ENCODE measurements at places on chromosomes 2 and 18.

GRCh38 chr2:54671875-54672589 is 51.4 kb upstream of the EML6 start:
- H3K27me3 ChIP-seq, result no peaks in the 10 kb centered on the region
- peaks cover 33% of the 10 kb centered on the region for H3K36me3 ChIP-seq
- peak overlapping the region; percentile 50 for H3K4me3 ChIP-seq
- H3K27ac ChIP-seq, result peak overlapping the region; percentile 98
- H3K4me1 ChIP-seq, result peaks cover 4% of the 10 kb centered on the region

DNA sequence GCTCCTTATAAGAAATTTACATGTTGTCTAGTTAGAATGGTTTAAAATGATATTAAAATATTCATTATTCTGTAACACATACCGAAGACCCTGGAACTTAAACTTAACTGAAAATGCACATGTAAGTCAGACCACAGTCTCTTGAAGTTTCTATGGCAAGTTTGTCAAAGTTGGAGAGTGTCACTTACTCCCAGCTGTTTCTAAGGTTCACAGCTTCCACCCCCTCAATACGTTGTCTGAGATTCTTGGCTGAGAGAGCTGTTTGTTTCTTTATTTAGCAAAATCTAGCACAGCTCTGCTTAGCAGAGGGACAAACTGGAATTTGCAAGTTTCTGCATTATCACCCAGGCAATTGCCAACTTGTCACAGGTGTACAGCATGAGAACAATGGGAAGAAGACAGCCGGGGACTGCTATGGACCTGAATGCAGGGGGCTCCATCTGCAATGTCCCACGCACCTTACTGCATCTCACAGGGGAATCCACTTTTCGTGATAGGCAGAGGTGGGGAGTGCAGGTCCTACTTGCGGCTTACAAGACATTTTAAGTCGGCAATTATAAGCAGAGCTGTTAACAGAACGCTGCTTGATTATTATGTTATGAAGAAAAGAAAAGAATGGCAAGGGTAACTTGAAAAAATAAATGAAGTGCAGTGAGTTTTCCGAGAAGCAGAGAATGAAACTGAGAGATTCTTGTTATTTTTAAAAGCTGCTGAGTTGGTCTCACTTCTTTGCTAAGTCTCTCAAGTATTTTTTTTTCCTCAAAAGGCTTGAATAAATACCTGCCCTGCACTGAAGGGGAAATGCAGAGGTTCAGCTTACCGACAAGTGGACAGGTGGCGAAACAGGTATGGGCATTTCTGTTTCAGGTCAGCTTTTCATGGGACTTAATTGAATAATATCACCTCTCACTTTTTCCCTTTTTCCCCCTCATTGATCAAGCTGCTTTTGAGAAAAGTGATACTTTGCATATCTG is 1072.1 kb upstream of the FANCL start:
- no peaks in the 10 kb centered on the region for H3K36me3 ChIP-seq
- DNase-seq, result no peak
- no peak overlapping the region for H3K27ac ChIP-seq
- peak overlapping the region; percentile 19 for H3K4me3 ChIP-seq

GRCh38 chr2:833180-833579 is 117.5 kb upstream of the SNTG2 start:
- H3K27ac ChIP-seq, result no peak overlapping the region
- no peak overlapping the region for H3K4me3 ChIP-seq

DNA sequence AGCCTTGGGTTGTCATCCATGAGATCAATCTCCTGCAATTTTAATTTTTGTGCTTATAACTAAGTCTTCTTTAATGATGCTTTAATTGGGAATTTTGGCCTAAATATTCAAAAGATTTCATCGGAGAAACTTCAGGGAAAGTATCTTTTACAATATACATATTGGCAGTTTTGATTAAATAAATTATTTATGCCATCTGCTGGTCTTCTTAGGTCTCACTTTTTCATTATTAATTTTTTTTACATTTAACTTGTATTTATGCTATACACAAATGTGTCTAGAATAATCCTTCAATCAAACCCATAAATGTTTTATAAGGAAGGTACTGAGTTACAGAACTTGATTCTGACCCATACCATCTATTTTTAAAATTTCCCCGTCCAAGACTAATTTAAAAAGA is 95.1 kb upstream of the XPO1 start:
- H3K36me3 ChIP-seq, result no peaks in the 10 kb centered on the region
- DNase-seq, result no peak
- H3K27me3 ChIP-seq, result no peaks in the 10 kb centered on the region
- no peak overlapping the region for H3K27ac ChIP-seq
- peaks cover 6% of the 10 kb centered on the region for H3K4me1 ChIP-seq
- no peak overlapping the region for H3K4me3 ChIP-seq

Data from type B pancreatic cell (in vitro differentiated cells).